ENCODE measurements at places on chromosomes 16 and 17.

GRCh38 chr17:46977750-46978488, 1.1 kb downstream of the RPRML start:
- DNase-seq: no peak

DNA sequence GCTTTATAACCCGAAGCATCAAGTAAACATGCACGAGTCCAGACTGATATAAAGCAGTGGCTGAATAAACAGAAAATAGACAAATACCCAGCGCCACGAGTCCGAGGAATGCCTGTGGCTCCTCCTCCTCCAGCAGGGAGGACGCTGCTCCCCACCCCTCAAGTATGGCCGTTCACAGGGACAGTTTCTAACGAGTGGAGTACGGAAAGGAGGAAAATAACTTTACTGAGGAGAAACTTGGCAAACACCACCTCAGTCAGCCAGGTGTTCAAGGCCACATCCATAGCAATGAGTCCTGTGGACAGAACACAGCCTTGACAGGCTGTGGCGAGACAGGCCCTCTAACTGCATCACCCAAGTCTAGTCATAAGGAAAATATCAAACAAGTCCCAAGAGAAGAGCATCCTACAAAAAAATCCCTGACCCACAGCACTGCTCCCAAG, 9.2 kb downstream of the ZDHHC7 start:
- no peak for DNase-seq

DNA sequence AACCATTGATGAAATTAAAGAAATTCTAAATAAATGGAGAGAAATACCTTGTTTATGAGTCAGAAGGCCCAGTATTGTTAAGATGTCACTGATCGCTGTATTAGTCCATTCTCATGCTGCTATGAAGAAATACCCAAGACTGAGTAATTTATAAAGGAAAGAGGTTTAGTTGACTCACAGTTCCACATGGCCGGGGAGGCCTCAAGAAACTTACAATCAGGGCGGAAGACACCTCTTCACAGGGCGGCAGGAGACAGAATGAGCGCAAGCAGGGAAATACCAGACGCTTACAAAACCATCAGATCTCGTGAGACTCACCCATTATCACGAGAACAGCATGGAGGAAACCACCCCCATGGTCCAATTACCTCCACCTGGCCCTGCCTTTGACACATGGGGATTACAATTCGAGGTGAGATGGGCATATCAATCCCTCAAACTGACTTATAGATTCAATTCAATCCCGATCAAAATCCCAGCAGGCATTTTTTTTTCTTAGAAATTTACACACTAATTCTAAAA, 157.2 kb downstream of the ENGASE start:
- DNase-seq: no peak

DNA sequence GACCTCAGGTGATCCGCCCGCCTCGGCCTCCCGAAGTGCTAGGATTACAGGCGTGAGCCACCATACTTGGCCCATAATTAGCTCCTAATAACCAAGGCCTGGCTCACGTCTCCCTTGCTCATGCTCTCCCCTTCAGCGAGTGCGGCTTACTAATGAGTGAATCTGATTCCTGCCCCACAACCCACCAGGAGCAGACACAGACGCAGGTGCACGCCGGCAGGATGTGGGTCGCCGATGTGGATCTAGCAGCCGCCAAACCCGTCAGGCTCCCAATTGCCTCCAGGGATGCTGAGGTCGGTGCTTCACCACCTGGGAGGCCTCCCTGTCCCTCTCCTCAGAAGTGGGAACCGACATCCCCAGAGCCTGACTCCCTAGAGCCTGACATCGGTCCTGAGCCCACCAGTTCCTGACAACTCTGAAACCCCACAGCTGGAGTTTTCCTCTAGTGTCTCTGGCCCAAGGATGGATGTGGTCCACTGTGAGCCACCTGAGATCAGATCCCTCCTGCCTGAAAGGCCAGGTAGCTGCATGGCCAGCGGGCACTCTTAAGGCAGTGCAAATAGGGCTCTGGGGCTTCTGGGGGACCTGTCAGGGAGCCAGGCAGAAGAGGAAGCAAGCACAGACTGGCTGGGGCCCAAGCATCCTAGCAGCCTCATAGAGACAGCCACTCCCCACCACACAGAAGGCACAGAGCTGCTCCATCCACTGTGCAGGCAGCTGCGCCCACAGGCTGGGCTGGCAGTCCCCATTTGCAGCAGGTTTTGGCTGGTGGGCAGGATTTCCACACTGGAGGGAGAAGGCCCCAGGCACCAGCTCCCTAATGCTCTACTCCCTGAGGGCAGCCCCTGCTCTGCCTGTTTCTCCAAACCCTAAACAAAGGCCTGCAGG, 10.8 kb downstream of the EXOC7 start:
- no peak for DNase-seq

GRCh38 chr16:84138824-84139627, 6.0 kb downstream of the HSDL1 start:
- DNase-seq: no peak

DNA sequence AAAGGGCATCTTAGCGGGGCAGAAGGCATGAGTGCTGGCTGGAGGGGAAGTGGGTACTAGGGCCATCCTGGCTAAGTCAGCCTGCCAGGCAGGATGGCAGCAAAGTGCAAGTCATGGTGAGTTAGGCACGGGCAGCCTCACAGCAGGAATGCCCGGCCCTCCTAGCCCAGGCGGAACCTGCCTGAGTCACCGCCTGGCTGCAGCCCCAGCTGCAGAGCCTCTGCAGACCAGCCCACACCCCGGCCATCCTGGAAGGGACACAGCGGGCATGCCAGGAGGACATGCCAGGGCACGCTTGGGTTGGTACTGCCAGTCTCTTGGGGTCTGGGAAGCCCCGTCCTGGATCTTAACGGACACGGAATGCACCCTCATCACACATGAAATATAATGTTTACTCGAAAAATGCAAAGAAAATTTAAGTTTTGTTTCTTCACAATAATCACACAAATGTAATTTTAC, 5.0 kb upstream of the ALDH3A1 start:
- DNase-seq: no peak

DNA sequence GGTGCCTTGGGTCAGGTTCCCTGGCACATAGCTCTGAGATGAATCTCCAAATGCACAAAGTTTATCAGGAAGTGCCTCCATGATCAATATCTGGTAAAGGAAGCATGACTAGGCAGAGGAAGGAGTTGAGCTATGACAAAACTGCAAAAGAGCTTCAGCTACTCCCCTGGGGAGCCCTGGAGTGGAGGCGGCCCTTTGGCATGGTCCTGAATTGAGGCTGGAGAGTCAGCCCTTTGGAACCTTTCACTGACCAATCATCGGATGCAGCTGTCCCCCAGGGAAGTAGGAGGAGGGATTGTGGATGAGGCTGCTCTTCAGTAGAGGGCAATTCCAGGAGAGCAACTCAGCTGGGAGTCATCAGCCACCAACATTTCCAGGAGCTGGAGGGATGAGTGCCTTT, 46.1 kb upstream of the NLRP1 start:
- DNase-seq: no peak

- no peak for DNase-seq
Observed at GRCh38 chr17:67853703-67854102, 28.4 kb downstream of the BPTF start.

GRCh38 chr16:897200-897543, 73.6 kb downstream of the LMF1 start:
- no peak for DNase-seq

GRCh38 chr16:85253084-85253941, 141.0 kb upstream of the CIBAR2 start:
- DNase-seq: peak; percentile 88

GRCh38 chr16:48965386-48965785, 316.3 kb downstream of the CBLN1 start:
- DNase-seq: no peak

DNA sequence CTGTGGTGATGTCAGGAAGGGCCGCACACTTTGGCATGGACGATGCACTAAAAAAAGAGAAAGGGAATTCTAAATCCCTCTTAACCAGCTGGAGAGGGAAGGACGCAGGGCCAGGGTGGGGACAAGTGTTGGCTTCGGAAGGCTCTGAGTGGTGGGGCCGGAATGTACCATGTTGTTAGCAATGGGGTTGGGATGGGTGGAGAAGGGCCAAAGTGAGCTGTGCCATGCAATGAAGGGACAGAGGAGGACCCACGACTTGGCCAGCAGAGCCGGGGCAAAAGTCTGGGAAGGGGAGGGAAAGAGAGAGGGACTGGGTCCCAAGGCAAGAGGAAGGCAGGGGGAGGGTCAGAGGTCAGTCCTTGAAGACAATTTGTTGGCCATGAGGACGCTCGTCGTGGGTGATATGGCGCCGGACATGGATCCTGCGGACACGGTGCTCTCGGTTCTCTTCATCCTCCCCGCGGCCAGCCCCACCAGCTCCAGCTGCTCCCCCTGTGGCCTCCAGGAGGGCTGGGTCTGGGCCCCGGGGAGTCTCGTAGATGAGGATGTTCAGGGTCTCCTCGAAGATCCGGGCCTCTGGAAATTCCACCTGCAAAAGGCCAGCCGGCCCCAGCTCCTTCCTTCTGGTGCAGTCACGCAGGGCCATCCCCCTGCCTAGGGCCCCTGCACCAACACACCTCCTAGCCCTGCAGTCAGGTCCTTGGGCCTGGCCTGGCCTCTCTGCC, 6.4 kb downstream of the ASPHD1 start:
- DNase-seq: no peak

- DNase-seq: no peak
Observed at GRCh38 chr16:3948378-3948995, 68.0 kb upstream of the CREBBP start.

- peak; percentile 18 for DNase-seq
Observed at GRCh38 chr17:79657036-79657435, 46.2 kb upstream of the RBFOX3 start.

DNA sequence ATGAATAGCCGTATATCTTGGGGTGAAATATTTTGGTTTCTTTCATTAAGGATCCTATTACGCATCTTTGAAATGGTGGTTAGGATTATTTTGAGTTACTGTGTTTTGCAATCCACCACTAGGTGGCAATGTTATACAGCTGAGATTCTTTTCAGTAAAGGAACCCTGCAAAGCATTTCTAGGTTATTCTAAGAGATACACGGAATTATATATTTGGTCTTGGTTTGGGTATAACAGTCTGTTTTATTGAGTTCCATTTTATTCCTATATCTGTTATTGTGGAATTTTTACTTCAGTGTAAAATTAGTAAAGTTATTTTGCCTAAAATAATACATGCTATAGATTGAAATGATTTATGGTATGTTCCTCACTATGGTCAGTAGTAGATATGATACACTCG, 62.9 kb upstream of the CPHXL start:
- no peak for DNase-seq

DNA sequence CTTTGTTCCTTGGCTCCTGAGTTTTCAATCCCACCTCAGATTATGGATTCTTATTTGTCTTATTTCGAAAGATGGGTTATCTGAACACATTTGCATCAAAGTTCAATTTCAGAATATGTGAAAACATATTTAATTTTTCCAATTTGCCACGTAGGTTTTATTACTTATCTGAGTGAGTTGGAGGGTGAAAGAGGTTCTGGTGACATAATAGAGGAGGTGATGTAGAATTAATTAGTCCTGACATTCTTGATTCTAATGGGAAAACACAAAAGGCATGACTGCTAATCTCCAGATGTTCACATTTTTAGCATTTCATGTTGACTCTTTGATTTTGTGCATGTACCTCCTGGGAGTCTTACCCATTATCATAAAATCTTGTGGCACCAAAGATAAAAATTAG, 9.1 kb downstream of the TOM1L1 start:
- no peak for DNase-seq

- peak; percentile 78 for DNase-seq
Observed at GRCh38 chr16:55035029-55035428, 104.4 kb downstream of the IRX5 start.

DNA sequence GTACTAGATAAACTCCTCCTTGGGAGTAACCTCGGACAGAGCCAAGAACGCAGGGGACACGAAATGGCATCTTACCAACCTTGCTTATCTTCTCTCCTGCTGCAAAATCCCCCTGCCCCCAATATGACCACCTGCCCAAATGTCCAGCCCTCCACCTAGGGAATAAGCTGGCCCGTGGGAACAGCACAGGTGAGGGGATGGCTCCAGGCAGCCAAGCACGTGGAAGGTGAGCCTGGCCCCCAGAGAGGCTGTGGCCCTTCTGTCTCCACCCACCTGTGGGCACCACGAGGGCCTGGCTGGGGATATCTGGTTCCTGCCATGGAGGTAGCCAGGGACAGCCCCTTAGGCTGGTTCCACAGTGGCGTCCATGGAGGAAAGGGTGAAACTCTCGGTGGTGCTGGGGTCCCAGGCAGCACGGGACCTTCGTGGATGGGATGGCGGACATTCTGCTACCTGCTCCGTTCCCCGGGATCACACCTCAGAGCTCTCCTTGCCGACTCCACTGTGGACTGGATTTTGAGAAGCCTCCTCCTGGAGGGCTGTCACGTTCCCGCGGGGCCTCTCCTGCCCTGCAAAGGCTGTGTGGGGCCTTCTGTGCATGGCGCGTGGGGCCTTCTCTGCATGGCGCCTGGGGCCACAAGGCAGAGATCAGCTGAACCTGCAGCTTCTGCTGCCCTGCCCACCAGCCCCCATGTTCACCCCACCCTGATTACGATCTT, 388.5 kb upstream of the TNRC6C start:
- DNase-seq: no peak

GRCh38 chr17:79919862-79920720, 80.9 kb upstream of the CBX4 start:
- no peak for DNase-seq

- DNase-seq: no peak
Observed at GRCh38 chr16:743794-744500, 3.1 kb upstream of the CIAO3 start.

GRCh38 chr16:73909529-73910035, 387.0 kb upstream of the PSMD7 start:
- DNase-seq: no peak

- no peak for DNase-seq
Observed at GRCh38 chr17:3554440-3554839, 3.2 kb downstream of the TRPV3 start.

DNA sequence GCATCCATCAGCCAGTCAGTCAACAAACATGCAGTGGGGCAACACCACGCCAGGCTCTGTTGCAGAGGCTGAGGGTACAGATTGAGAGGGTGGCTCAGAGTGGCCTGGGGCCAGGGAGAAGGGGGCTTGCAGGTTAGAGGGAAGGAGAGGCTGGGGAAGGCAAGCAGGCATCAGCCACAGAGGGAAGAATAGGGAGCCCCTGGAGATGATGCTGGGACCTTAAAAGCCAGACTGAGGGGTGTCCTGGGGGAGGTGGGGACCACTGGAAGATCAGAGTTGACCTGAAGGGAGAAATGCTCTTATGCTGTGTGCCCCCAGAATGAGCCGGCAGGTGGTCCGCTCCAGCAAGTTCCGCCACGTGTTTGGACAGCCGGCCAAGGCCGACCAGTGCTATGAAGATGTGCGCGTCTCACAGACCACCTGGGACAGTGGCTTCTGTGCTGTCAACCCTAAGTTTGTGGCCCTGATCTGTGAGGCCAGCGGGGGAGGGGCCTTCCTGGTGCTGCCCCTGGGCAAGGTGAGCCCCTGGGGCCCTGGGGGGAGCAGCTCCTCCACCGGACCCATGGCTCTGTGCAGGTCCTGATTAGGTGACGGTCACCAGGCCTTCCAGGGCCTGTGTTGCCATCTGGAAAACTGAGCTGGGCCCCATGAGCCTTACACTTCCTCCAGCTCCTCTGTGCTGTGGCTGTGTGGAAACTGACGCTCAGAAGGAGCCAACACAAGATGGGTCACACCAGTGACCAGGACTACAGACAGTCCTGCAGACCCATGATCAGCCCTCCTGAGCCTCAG, 1.7 kb downstream of the CORO1A start:
- DNase-seq: peak; percentile 81

All from activated CD8-positive, alpha-beta memory T cell treated with anti-CD3 and anti-CD28 coated beads, Interleukin-2, amount 50 U/mL, for 48 hours (primary cell).